ENCODE measurements at places on chromosomes 12 and 14.

DNA sequence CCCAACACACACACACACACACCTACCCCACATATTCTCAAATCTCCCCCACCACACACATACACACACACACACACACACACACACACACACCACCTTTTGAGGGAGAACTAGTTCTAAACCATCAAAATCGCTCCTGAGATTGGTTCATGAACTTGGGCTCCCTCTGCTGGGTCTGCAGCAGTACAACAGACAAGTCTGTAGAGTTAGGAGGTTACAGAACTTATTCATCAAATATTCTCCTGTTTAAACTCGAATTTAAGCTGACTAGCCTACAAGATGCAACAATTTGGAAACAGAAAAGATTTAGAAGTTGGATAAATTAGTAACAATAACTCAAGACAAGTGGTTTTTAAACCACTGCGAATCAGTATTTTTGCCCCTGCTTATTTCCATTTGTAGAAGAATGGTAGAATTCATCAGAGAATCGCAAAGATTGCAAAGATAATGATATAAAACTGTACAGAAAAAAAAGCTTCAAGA lies 136.4 kb upstream of the USP15 start:
- DNase-seq = peak; percentile 57

GRCh38 chr14:50603565-50603964 lies 43.6 kb downstream of the ATL1 start:
- DNase-seq = no peak

GRCh38 chr12:50574601-50575348 lies 70.0 kb downstream of the DIP2B start:
- DNase-seq = no peak

DNA sequence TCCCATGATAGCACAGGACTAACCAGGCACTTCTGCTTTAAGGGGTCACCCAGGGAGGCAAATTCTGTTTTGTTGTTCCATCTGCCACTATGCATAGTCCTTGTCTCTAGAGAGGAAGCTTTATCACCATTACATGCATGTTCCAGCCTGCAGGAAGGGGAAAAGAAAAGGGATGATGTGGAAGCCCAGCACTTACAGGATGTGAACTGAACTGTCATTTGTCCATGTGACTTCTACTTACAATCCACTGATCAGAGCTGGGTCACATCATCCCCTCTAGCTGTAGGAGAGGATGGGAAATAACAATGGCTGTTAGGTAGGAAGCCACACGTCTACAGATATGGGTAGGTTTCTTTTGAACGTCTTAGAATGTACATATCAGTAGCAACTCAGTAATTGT lies 203.1 kb downstream of the PTPRO start:
- DNase-seq = no peak

GRCh38 chr12:13499008-13499407 lies 302.5 kb downstream of the EMP1 start:
- DNase-seq = no peak

DNA sequence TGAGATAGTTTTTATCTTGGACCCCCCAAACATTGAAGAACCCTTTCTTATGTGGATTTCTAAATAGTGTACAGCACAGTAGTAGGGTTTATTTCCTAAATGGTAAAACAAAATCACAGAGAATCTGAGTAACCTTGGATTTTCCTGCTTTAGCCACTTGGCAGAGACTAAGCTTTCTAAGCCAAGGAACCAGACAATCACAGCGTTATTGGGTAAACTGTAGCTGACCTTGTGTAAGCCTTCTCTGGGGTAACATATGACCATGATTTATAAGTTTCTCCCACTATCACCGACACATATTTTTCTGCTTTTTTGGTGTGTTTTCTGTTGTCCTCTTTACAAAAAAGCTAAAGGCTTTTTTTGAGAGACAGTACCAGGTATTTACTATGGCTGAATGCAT lies 136.3 kb upstream of the PZP start:
- DNase-seq = peak; percentile 42

- no peak for DNase-seq
Observed at GRCh38 chr14:65864549-65864948, 452.0 kb downstream of the FUT8 start.

DNA sequence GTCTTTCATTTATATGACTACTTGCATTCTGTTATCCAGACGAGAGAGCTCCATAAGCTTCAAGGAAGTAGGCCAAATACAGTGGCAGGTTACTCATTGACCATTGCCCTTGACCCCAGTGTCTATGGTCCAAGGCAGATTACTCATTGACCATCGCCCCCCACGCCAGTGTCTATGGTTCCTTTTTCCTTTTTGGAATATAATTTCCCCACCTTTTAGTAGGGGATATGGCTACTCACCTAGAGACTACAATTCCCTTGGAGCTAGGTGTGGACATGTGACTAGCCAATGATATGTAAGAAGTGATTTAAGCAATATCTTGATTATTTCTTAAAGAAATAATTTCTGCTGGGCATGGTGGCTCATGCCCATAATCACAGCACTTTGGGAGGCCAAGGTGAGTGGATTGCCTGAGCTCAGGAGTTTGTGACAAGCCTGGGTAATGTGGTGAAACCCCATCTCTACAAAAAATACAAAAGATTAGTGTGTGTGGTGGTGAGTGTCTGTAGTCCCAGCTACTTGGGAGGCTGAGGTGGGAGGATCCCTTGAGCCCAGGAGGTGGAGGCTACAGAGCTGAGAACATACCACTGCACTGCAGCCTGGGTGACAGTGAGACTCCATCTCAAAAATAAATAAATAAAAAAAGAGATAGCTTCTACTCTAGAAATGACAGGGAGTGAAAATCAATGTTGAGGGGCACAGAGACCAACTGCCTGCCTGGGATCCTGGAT lies 32.6 kb downstream of the SIX4 start:
- no peak for DNase-seq

DNA sequence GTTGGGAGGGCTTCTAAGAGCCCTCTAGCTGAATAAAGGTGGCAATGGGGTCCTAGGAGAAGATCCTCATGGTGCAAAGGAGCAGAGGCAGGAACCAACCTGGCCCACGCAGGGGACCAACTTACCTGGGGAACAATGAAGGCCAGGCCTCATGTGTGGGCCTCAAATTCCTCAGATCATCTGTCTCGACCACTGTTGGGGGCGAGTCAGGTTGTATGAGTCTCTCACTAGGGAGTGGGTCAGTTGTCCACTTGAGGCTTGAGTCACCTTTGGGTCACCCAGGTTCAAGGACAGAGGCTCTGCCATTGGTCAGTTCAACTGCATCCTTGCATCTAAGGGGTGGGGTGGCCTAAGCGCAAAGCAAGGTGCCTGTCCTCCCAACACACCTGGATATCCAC lies 43.7 kb upstream of the BDKRB2 start:
- no peak for DNase-seq

DNA sequence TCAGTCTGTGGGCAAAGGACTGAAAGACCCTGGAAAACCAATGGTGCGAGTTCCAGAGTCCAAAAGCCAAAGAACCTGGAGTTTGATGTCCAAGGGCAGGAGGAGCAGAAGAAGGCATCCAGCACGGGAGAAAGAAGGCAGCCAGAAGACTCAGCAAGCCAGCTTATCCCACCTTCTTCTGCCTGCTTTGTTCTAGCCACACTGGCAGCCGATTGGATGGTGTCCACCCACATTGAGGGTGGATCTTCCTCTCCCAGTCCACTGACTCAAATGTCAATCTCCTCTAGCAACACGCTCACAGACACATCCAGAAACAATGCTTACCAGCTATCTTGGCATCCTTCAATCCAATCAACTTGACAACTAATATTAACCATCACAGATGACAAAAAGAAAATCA lies 57.2 kb upstream of the CAPRIN2 start:
- no peak for DNase-seq

GRCh38 chr12:123150744-123151456 lies at the start of gene PITPNM2:
TSS of gene PITPNM2 (minus strand) at chr12:123151090. CDS start at chr12:123034590, 116,500 bp downstream.
- peak; percentile 77 for DNase-seq

- no peak for DNase-seq
Observed at GRCh38 chr14:84432676-84433075, 1097.3 kb upstream of the FLRT2 start.

DNA sequence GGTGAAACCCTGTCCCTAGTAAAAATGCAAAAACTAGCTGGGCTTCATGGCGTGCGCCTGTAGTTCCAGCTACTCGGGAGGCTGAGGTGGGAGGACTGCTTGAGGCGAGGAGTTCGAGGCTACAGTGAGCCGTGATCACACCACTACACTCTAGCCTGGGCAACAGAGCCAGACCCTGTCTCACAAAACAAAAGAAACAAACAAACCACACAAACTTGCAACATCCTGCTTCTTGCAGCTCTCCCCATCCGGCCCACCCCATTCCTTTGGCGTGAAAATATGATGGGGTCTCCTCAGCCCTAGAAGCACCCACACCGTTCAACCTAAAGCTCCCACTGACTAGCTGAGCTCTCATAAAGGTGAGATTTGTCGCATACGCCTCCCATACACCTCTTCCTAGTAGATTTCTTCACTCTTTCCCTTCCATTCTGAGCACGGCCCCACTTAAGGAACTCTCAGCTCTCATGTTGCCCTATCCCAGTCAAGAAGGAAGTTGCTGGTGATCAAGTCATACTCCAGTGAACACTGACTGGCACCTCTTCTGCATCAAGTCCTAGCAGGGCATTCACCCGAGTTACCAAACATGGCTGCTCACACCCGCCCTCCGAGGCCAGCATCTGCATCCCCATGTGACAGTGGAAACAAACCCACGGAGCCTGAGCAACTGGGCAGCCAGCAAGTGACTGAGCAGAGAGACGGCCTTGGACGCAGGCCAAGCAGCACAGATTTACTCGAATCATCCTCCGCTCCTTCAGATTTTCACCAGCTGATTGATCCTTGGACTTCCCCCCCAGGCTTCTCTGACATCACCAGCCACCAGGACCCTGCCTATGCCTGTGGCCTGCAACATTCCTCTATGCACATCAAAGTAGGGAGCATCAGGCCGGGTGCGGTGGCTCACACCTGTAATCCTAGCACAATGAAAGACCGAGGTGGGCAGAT lies 18.9 kb upstream of the CD27 start:
- DNase-seq = peak; percentile 79

DNA sequence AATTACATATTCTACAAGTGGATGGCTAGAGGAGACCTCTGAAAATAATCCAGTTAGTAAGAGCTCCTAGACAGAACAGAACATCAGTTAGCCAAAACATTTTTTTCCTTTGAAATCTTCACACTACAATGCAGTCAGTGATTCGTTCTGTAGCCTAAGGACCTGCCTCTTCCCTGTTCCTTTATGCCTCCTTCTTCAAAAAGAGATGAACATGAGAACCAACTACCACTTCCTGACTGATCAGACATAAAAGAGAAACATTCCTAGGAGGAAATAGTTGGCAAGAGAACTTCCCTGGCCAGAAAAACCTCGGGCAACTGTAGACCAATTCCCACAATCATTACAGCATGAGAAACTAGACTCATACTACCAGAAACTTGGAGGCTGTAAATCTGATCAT lies 29.4 kb downstream of the ITPR2 start:
- DNase-seq = no peak

DNA sequence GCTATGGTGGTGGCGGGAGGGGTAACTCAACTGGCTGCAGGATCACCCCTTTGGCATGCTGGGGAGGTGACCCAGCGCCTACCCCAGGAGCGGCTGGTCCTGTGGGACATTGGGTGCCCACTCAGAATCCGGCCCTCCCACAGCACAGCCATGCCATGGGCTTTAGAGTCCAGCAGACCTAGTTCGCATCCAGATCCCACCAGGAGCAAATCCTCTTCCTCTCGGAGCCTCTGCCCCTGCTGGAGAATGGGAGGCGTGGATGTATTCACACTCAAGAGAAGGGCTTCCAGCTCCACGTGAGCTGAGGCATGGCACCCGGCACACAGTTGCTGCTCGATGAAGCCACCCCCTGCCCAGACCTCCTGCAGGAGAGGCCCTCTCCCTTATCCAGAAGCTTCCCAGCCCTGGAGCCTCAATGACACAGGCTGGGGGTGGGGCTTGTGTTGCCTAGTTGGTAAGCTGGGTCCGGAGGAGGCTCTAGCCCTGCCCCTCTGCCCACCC lies 17.7 kb downstream of the FAM222A start:
- no peak for DNase-seq

- DNase-seq = no peak
Observed at GRCh38 chr14:54781961-54782750, 120.5 kb downstream of the GCH1 start.

- DNase-seq = peak; percentile 14
Observed at GRCh38 chr12:123937707-123938591, 34.7 kb downstream of the CCDC92 start.

DNA sequence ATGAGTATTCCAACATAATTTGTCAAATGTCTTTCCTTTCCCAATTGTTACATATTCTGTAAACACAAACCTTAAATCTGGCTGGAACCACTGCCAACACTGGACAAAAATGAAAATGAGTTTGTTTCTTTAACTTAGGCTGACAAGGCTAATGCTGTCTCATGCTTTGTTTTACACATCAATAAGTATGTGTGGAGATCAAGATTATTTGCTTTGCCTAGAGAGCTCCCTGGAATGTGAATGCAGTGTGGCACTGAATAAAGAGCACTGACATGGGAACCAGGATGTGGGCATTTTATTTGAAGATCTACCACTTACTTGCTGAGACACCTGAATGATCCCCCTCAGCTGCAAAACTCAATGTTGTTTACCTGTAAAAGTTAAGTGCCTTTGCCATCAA lies 61.7 kb downstream of the RALGAPA1 start:
- no peak for DNase-seq

GRCh38 chr12:109919456-109919855 lies 19.4 kb downstream of the TCHP start:
- no peak for DNase-seq

DNA sequence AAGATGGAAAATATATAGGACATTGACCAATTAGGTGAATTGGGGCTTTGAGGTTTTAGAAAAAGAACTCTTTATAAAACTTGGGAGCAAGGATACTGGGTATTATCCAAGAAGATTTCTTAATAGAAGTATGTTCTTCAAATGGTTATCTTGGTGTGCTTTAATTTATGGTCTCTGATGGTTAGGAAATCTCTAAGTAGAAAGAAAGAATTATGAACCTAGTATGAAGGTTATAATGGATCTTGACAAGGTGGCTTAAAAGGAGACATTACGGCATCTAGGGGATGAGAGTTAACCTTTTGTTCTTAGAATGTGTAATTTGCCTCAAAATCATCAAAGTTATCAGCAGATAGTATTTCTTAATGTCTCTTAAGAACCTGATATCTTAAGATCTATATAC lies 210.4 kb upstream of the PRICKLE1 start:
- no peak for DNase-seq

GRCh38 chr14:105200074-105200473 lies 19.0 kb upstream of the NUDT14 start:
- DNase-seq = no peak

GRCh38 chr12:89875225-89875624 lies 166.6 kb upstream of the ATP2B1 start:
- no peak for DNase-seq

- DNase-seq = no peak
Observed at GRCh38 chr12:115873451-115874082, 403.9 kb downstream of the MED13L start.

Data from suppressor macrophage treated with lipopolysaccharide for 4 hours (primary cell).